Body of pancreas (tissue), 4 donors: ENCODE measurements at places on chromosomes 7 and 10.
A peak's percentile ranks its signal among the peaks of the same experiment; 100 is the strongest.

DNA sequence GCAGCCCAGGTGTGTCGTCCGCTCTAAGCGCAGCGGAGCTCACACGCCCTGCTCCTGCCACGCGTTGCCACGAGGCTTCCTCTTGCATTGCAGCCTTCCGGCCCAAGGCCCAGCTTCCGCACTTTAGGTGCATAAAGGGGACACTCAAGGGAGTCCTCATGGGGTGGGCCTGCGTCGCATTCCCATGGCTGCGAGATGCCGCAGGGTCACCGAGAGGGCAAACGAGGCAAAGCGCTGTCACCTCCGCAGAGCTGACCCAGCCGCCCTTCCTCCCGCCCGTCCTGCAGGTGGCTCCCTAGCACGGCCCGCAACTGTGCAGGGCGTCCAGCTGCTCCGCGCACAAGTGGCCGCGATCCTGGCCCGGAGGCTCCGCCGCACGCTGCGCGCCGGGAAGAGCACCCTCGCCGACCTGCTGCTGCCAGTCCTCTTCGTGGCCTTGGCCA lies 283.5 kb downstream of the ABCA13 start:
- no peak for DNase-seq

- no peak for DNase-seq
Measured at GRCh38 chr10:71840958-71841335, 10.1 kb downstream of the PSAP start.

GRCh38 chr10:96306516-96306915 lies 2.3 kb downstream of the DNTT start:
- peak; percentile 65 for DNase-seq

DNA sequence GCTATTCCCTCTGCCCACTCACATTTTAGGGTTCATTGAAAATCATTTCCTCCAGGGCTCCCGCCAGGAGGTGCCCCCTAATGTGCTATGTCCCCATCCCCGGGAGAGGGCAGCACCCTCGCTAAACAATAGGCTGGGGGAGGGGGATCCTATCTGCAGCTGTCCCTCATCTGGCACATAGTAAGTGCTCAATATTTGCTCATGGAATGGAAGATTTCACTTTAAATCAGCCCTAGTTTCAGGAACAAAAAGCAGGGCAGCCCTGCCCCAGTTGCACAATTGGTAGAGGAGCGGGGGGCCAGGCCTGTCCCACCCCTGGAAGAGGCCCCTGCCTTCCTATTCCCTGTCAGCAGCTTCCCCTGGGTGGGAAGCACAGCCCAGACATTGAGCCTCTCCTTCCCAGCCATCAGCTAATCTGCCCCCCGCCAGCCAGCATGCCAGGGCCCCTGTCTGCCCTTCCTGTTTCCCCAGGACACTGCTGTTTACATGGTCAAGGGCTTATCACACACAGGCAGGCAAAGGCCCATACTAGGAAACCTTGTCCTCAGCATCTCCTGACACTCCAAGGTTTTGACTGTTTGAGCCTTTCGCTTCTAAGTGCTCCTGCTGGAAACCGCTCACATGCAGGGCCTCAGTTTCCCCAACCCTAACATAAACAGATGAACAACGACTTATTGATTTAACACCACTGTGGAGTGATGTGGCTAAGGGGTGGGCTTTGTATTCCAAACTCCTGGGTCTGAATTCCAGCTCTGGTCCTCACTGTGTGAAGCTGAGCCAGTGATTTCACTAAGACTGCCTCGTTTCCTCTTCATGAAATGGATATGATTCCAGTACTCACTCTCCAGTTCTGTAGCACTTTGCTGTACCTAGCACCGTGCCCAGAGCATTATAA lies 130.7 kb upstream of the ZMIZ1 start:
- DNase-seq: no peak

DNA sequence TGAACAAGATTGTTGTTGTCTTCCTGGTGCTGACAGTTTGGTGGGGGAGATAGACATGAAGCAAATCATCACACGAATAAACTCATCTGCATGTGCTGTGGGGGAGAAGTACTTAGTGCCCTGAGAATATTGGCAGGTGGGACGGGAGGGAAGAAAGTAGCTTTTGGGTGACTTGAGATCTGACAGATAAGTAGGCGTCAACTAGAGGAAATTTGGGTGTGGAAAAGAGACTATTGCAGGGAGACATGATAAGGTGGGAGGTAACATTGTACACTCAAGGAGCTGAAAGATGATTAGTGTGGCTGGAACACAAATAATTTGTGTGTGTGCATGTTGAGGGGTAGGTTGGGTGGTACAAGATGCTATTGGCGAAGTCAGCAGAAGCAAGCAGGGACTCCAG lies 30.1 kb downstream of the CNNM2 start:
- no peak for DNase-seq
